Foreskin keratinocyte (primary cell): ENCODE measurements at places on chromosomes 2 and 18. TPM values are rescaled to one million over a fixed set of nuclear protein-coding genes. Genes with fewer than 3 reads are reported as not detected.

The EMILIN2 gene
- total RNA-seq, result 0.42 and 0.65 TPM in 2 replicates

The L3MBTL4 gene
- 0.68 and 1.0 TPM in 2 replicates for total RNA-seq

The REEP1 gene
- 0.11 and 0.14 TPM in 2 replicates for total RNA-seq

The VWA3B gene
- 0.35 TPM in 1 of 2 replicates, not detected in the other for total RNA-seq

The SH2D6 gene
- 0.25 TPM in 1 of 2 replicates, not detected in the other for total RNA-seq

The MROH2A gene
- 0.11 and 0.31 TPM in 2 replicates for total RNA-seq

The EPB41L5 gene
- total RNA-seq, result 15.2 and 16.0 TPM in 2 replicates

The TMEM178A gene
- not detected in 2 replicates for total RNA-seq

The ZAP70 gene
- not detected in 2 replicates for total RNA-seq

The CYP27A1 gene
- total RNA-seq, result 0.44 and 0.56 TPM in 2 replicates

The PARD3B gene
- 1.5 and 1.7 TPM in 2 replicates for total RNA-seq

The GDF7 gene
- not detected in 2 replicates for total RNA-seq

The CYRIA gene
- total RNA-seq, result 0.10 and 0.14 TPM in 2 replicates

The TMEM247 gene
- not detected in 2 replicates for total RNA-seq

The SLC9A2 gene
- total RNA-seq, result 0.32 and 0.78 TPM in 2 replicates

The LTBP1 gene
- total RNA-seq, result 2.8 and 8.9 TPM in 2 replicates

The LPIN2 gene
- 6.6 and 7.3 TPM in 2 replicates for total RNA-seq

The MRO gene
- total RNA-seq, result not detected in 2 replicates

The KCNF1 gene
- total RNA-seq, result 0.04 TPM in 1 of 2 replicates, not detected in the other

The DAPL1 gene
- 0.39 TPM in 1 of 2 replicates, not detected in the other for total RNA-seq

The TUBA3E gene
- not detected in 2 replicates for total RNA-seq

The SKA1 gene
- 26.7 and 29.4 TPM in 2 replicates for total RNA-seq
